ENCODE measurements at places on chromosomes 5 and 9.

DNA sequence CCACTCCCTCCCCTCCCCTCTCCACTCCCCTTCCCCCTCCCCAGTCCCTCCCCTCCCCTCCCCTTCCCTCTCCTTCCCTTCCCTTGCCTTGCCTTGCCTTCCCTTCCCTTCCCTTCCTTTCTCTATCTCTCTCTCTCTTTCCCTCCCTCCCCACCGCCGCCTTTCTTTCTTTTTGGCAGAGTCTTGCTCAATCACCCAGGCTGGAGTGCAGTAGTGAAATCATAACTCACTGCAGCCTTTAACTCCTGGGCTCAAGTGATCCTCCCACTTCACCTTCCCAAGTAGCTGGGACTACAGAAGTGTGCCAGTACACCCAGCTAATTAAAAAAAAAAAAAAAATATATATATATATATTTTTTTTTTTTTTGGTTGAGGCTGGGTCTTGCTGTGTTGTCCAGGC lies 45.5 kb downstream of the IL31RA start:
- DNase-seq: no peak

GRCh38 chr9:99269416-99269815 lies 47.3 kb downstream of the SEC61B start:
- no peak for DNase-seq

DNA sequence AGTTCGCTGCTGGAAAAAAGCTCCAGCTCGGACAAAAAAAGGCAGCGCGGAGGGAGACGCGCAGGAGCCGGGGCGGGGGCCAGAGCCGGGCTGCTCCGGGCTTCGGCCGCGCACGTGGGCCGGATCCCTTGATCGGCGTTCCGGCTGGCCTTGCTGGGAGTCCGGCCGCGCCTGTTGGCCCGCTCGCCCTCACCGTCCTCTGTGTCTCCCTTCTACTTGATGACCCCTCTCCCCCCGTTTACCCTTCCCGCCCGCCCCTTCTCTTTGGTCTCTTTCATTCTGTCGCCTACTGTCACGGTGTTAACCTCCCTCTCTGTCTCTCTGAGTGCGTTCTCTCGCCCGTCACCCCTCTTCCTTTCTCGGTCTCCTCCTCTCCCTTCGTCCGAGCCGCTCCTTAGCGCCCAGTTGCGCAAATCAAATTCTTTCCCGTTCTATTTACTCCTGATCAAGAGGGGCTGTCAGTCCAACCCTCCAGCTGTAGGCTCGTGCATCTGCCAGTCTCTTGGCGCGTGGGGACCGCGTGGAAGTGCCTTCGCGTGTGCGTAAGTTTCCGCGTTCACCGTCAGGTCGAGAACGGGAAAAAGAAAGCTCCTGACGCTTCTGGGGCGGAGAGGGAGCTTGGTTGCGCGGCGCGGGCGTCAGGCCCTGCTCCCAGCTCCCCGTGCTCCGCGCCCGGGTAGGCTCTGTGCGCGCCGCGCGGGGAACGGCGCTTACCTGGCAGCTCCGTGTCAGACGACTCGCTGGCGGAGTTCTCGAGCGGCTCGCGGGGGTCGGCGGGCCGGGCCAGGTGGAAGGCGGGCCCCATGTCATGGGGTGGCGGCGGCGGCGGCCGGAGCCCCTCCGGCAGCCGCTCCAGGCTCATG lies 798 bp downstream of the PITX1 start:
- DNase-seq: no peak

GRCh38 chr9:109316207-109316640 lies 4.6 kb downstream of the EPB41L4B start:
- no peak for DNase-seq

DNA sequence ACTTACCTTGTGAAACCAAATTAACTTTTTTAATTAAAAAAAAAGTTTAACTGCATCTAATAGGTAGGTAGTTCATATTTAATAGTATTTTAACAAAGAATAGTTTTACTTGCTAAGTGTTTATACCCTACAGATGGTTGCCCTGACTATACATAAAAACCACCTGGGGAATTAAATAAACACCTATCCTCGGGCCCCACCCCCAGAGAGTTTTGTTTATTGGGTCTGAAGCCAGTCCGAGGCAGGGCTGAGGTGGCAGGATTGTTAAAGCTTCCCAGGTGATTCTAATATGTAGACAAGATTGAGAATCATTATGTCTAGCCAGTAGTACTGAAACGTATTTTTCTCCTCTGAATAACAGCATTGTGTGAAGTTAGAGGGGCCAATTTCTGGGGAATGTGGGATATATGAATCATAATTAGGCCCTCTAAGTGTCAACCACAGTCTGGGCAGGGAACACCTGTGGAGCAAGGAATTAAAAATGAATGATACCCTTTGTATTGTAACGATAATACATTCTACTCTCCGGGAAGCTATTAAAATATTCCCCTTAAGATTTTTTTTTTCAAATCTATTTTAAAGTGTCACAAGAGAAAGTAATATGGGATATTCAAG lies 5.6 kb upstream of the PAM start:
- no peak for DNase-seq

- DNase-seq: no peak
These were observed 4.0 kb downstream of the MYOZ3 start for GRCh38 chr5:150665044-150665443.

GRCh38 chr9:99300603-99301002 lies 78.5 kb downstream of the SEC61B start:
- no peak for DNase-seq

DNA sequence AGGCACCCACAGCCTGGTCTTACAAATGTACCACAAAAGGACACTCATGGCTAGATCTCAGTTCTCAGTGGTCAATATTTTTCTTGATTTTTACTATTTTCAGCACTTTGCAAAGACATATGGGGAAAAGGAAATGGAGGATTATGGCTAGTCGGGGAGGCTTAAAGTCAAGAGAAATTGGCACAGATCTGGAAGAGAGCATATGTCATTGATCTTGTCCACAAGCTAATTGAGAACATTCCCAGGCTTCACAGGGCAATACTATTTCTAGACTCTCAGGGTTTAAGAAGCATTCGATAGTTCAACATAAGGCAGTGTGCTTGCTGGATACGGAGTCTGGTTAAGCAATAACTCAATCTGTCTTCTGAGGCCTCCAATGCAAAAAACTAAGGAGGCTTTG lies 285.8 kb downstream of the ZNF608 start:
- DNase-seq: no peak

- no peak for DNase-seq
These were observed 161.7 kb upstream of the KLF9 start for GRCh38 chr9:70576116-70576515.

DNA sequence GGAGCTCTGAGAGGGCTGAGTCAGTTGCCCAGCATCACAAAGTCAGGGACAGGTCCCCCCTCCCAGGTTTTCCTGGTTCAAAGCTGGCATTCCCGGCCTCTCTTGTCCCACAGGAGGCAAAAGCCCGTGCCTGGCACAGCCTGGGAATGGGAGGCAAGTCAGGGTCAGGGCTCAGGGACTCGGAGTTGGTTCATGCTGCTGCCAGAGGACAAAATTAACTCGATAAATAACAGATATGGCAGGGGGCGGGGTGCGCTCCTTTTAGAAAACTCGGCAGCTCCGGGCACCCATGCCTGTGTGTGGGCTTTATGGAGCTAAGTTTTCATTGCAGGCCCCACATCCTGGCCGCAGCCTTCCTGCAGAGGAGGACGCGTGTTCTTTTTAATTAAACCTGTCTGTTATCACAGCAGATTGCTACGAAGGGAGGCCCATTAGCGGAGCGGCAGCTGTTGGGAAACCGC lies 62.8 kb upstream of the LMX1B start:
- DNase-seq: no peak

- peak; percentile 82 for DNase-seq
These were observed 50.5 kb downstream of the EHMT1 start for GRCh38 chr9:137669261-137669672.

DNA sequence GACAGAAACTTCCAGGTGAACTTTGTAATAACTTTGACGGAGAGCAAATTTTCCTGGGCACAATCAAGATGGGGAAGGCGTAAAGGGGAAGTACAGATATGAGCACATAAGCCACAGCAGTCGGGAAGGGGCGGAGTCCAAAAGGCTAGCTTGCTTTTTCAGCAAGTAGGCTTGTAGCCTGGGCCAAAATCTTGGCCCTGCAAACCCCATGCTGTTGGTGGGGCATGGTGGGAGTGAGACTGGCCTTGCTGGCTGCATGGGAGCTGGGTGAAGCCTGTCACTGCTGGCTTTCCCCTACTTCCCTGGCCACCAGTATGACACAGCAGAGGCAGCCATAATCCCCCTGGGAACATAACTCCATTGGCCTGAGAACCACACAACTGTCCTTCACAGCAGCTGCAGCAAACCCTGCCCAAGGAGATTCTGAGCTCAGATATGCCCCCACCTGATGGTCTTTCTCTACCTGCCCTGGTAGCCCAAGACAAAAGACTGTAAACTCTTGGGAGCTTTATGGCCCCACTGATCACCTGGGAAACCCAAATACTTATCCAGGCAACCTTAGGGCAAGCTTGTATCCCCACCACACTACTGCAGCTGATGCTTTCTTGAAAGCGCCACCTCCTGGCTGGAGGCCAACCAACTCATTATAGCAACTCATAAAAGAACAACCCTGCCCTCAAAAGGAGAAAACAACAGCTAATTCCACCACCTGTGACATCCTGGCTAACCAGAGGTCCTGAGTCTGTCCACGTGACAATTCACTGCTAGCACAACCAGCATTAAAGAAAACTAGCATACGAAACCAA lies 24.0 kb downstream of the DCTN4 start:
- no peak for DNase-seq

GRCh38 chr5:15885156-15885555 lies 294.4 kb downstream of the MARCHF11 start:
- DNase-seq: no peak

- DNase-seq: no peak
These were observed 5.8 kb upstream of the KLHL3 start for GRCh38 chr5:137741718-137742117.

- no peak for DNase-seq
These were observed 25.8 kb downstream of the LYSMD3 start for GRCh38 chr5:90503596-90503995.

DNA sequence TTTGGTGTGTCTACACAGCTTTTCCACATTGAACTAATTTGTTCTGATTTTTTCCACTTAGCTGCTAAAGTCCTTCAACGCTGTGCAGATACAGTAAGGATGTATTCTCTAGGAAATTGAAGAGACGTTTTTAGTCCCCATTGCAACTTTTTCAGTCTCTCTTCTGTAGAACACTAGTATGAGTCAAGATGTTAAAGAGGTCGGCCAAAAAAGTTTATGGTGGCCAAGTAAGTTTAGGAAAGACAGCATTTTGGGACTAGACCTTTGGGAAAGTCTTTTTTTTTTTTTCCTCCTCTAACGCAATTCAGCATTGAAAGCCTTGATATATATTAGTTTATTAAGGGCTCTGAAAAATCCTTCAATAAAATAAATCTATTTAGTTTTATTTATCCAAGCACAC lies 243.5 kb upstream of the FBXL7 start:
- no peak for DNase-seq

- no peak for DNase-seq
These were observed 67.6 kb upstream of the ATP10B start for GRCh38 chr5:160919626-160920025.

GRCh38 chr9:105957830-105958229 lies 263.5 kb downstream of the TMEM38B start:
- DNase-seq: no peak

GRCh38 chr5:172188893-172189692 lies 1.1 kb upstream of the STK10 start:
- DNase-seq: no peak

DNA sequence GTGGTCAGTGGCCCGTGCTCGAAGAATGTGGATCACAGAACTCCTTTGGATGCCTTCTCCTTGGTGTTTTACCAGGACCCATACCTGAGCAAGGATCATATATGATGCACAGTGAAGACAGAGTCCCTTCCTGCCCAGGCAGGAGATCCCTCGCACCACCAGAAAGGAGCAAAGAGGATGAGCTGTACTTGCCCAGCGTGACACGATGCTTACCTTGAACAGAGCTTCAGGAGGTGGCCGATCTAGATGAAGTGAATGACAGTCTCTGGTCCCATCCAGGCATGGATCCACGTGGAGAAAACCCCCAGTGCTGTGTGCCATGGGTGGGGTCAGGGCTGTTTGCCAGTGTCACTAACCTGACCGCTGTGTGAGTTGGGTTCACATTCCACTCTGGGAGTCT lies 455.4 kb downstream of the GADD45G start:
- DNase-seq: no peak

GRCh38 chr9:115412656-115413055 lies 294.7 kb upstream of the TNC start:
- DNase-seq: no peak

DNA sequence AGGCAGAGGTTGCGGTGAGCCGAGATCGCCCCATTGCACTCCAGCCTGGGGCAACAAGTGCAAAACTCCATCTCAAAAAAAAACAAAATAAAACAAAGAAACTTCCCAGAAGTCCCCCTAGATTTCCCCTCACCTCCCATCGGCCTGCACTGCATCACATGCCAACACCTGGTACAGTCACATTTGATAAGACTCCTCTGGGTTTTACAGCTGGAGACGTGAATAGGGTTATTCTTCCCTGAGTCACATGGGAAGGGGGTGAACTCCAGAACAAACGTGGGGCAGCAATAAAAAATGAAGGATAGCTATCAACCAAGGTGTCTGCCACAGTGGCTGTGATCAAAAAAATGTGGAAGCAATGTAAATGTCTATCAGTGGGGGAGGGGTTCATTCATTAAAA lies 26.0 kb downstream of the SPRY4 start:
- DNase-seq: no peak

GRCh38 chr9:126676685-126677143 lies 63.0 kb downstream of the LMX1B start:
- no peak for DNase-seq

GRCh38 chr9:8115570-8115969 lies 316.0 kb upstream of the DMAC1 start:
- DNase-seq: no peak

DNA sequence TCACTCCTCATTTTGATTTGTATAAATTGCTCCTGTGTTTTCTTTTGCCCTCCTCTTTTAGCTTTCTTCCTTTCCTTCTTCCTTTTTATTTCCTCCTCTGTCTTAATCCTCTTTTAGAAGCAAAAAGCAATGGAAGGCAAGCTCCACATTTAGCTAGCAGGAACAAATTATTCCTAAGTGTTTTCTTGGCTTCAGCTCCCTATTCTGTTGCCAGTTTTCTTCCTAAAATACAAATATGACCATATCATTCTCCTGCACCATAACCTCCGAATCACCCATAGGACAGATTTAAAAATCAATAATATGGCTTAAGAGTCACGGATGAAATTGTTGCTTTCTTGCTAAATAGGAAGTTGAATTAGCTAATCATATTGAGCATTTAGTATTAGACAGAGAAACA lies 49.4 kb downstream of the GRIN3A start:
- DNase-seq: no peak

DNA sequence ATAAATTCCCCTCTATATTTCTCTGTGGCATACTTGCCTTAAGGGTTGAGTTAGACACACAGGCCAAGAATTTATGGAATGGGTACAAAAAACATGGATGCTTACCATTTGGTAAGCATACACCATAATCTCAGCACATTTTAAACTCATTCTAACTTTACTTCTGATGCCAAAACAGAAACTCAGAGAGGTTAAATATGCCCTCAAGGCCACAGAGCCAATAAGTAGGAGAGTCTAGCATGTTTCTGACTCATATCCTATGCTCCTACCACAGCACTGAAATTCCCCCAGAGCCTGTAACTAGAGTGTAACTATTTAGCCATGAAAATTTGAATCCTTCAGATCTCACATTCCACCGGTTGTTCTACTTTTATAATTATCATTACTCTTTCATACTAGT lies 559.7 kb downstream of the ACTL7B start:
- DNase-seq: no peak

- peak; percentile 33 for DNase-seq
These were observed 39.3 kb upstream of the KCNIP1 start for GRCh38 chr5:170464280-170465127.
